Activated CD8-positive, alpha-beta T cell treated with anti-CD3 and anti-CD28 coated beads for 36 hours (primary cell): ENCODE measurements at places on chromosomes 13 and 19. TPM values are rescaled to one million over a fixed set of nuclear protein-coding genes. Genes with fewer than 3 reads are reported as not detected.
A peak's percentile ranks its signal among the peaks of the same experiment; 100 is the strongest.

DNA sequence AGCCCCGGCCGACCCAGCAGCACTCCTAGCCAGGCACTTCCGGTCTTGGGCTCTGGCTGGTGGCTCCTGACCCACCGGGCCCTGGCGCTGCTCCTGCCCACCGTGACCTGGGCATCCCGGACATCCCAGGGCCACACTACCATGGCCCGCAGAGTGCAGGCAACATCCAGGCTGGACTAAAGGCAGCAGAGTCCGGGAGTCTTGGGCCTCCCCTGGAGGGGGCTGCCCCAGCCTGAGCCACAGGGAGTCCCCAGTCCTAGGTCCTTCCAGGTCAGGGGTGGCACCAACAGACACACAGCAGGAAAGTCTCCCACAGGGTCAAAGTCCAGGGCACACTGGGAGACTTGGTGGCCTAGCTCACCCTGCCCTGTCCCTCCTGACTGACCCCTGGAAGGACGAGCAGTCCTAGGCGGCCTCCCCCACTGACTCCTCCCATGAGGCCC is 10.8 kb downstream of the LSM4 start:
- DNase-seq, result no peak

- DNase-seq, result no peak
Measured at GRCh38 chr13:96769874-96770273, 224.4 kb downstream of the OXGR1 start.

GRCh38 chr13:40923867-40924266 is 95.2 kb downstream of the ELF1 start:
- no peak for DNase-seq

GRCh38 chr19:38270587-38271167 is 6.3 kb downstream of the SPINT2 start:
- DNase-seq, result no peak

GRCh38 chr13:110628477-110628793 is 13.1 kb downstream of the NAXD start:
- no peak for DNase-seq

GRCh38 chr13:33323801-33324510 is 38.4 kb upstream of the STARD13 start:
- no peak for DNase-seq

DNA sequence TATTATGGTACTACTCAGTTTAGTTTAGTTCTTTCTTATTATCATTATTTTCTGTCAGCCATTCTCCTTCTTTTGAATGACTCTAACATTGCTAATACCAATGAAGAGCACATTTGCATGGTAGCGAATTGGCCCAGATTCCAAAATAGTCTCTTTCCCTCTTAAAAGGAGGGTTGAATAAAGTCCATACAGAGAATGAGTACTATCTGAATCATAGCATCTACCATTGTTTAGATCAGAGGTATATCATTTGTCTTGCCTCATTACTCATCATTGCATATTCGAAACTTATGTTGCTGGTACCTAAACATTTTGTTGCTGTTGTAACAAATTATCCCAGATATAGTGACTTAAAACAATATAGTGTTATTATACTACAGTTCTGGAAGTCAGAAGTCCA is 1235.3 kb upstream of the ATXN8OS start:
- no peak for DNase-seq

DNA sequence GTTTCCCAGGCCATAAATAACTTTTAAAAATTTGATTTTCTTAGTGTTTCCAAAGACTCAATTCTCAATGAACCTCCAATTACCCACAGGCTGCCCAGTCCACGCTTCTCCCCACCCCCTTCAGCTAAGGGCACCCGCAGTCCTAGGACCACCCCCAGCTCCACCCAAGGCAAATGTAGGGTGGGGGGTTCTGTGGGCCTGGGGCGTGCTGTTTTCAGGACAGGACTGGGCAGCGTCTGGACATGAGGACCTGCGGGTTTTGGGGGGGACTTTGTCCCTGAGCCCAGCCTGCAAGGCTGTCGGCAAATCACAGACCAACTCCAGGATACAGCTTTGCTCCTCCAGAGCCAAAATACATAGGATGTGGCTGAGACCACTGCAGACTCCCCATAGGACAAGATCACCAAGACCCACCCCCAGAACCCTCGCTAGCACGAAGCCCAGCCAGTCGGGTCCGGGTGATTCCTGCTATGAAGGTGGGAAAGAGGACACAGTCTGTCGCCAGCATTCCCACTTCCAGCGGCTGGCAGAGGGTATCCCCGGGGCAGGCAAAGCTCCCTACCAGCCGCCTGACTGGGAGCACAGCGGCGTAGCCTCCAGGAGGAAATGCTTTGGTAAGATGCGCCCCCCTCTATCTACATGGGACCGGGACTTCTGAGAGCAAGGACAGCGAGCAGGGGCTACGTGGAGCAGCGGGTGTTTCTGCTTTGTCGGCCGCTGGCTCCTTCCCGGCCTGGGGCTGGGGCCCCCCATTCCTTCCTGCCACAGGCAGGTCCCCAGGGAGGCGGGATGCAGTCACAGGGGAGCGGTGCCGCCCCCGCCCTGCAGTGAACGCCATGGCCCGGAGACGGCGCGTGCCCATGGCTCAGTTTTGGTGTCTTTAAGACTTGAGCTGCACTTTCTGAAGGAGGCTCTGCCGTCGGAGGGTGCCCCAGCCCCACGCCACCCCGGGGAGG is 1.6 kb upstream of the TIMM13 start:
- DNase-seq, result no peak

GRCh38 chr13:49652355-49653305 is 24.3 kb downstream of the ARL11 start:
- DNase-seq, result peak; percentile 38

DNA sequence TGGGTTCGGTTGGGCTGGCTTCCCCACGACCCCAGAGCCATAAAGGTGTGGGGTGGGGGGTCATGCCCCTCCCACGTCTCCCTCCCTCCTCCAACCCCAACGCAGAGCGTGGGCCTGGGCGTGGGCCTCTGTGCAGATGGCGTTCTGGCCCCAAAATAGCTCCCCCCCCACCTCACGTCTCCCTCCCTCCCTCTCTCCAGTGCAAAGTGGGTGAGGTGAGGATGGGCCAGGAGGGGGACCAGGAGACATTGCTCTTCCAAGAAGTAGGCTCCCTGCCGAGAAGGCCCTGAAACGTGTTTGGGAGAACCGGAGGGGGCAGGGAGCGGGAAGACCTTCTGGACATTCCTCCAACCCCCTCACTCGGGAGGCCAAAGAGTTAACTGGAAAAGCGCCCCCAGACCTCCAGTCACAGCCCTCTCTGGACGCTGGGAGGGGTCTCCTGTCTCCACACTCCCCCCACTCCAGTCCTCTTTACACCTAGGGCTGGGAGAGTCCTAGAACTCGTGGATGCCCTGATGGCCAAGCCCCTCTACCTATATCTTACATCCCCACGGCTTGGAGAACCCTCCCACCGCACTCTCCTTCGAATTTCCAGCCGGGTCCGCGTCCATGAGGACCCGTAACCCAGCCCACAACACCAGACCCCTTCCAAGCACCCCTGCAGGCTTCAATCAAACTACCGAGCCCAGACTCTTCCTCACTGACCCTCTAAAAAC is 855 bp downstream of the UNC13A start:
- no peak for DNase-seq

DNA sequence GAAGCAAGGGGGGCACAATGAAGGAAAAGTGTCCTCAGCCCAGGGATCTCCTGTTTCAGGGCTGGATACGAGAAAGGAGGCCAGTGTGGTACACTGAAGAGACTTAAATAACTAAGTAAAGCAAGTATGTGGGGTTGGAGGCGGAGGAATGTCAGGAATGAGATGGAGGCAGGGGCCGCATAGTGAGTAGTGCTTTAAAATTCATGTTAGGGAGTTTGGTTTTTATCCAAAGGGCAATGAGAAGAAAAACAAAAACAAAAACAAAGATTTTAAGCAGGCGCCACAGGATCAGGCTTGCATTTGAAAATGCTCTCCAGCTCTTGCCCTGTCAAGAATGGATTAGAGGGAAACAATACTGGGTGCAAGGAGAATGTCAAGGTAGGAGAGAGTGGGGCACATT is 273.4 kb downstream of the DCLK1 start:
- DNase-seq, result no peak

- DNase-seq, result no peak
Measured at GRCh38 chr19:28285078-28285477, 927.9 kb downstream of the UQCRFS1 start.

- no peak for DNase-seq
Measured at GRCh38 chr19:50309396-50310125, 19.6 kb downstream of the KCNC3 start.

DNA sequence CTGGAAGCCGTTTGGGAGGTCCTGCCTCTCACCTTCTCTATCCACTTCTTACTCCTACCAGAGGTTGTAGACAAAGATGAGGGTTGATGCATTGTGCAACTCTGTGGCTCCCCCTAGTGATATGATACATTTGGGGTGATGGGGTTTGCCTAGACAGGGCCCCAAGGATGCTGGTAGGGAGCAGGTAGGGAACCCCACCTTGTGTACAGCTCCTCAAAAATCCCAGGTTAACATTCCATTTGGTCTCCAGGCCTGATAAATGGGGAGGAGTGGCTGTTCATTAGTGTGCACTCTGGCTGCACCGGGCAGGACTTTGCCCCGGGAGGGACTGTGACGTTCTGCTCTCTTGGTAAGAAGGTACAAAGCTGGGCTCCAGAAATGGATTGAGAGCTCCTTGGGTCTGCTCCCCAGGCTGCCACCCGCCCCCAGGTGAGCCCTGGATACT is 19.2 kb downstream of the SIGLEC8 start:
- DNase-seq, result peak; percentile 54

DNA sequence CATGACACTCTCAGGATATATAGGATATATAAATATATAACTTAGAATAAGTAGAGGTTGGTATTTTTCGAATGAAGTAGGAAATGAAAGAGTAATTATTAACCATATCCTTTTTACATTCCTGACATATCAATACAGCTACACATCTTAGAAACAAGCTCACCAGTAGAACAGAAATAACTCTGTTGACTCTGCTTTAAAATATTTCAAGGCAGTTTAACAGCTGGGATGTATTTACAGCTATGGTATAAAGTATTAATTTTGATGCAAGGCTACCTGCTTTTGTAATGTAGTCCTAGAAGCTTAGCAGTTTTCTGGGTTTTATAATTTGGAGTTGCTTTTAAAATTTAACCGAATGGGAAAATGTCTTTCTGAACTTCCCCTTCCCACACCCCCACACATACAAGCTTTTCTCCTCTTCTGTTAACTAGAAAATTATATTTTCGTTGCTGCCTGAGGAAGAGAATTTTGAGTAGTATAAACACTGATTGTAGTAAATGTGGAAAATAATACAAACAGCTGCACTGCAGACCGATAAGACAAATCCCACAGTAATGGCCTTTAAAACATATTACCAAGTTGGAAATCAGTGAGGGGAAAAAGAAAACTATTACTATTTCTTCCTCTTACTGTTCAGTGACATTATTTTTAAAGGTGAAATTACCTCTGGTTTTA is 147.7 kb downstream of the GGACT start:
- DNase-seq, result no peak

- no peak for DNase-seq
Measured at GRCh38 chr13:39414339-39414738, 188.7 kb downstream of the LHFPL6 start.

GRCh38 chr19:39407660-39408391 is 1.2 kb downstream of the ZFP36 start:
- DNase-seq, result peak; percentile 83

DNA sequence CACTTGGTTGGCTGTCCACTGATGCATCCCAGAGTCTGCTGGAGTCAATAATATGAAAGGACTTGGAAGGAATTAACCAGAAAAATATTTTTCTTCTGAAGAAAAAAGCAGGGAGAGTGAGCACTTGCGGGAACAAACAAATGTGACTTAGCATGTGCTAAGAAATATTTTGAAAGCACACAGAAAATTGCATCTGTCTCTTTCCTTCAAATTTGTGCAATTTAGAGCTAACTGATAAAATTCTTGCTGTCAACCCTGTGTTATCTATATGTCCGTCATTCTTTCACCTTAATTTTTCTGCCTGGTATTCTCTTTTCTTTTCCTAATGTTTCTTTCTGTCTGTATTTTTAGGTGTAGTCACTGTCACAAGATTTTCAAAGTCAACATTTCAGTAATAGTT is 852.6 kb downstream of the PCDH9 start:
- no peak for DNase-seq

THSD1 gene
- 0.18 TPM for total RNA-seq

PABPC3 gene
- 1.8 TPM for total RNA-seq

ZNF560 gene
- 0.11 TPM for total RNA-seq

ONECUT3 gene
- total RNA-seq, result not detected

FBXO17 gene
- not detected for total RNA-seq

LHFPL6 gene
- total RNA-seq, result 0.60 TPM

LILRA1 gene
- not detected for total RNA-seq

ETV2 gene
- total RNA-seq, result 1.2 TPM

GPC5 gene
- 0.14 TPM for total RNA-seq
